ENCODE measurements at places on chromosomes 3 and 15. TPM values are rescaled to one million over a fixed set of nuclear protein-coding genes. Genes with fewer than 3 reads are reported as not detected.
A peak's percentile ranks its signal among the peaks of the same experiment; 100 is the strongest.

WDR53 gene
- total RNA-seq = 19.2 TPM

QARS1 gene
- 245 TPM for total RNA-seq

GRCh38 chr3:194976874-194977273 lies 291.2 kb downstream of the FAM43A start:
- no peaks in the 10 kb centered on the region for H3K36me3 ChIP-seq
- no peak for DNase-seq
- H3K4me1 ChIP-seq = no peaks in the 10 kb centered on the region
- no peak overlapping the region for H3K4me3 ChIP-seq
- peaks cover 20% of the 10 kb centered on the region for H3K27me3 ChIP-seq

DNA sequence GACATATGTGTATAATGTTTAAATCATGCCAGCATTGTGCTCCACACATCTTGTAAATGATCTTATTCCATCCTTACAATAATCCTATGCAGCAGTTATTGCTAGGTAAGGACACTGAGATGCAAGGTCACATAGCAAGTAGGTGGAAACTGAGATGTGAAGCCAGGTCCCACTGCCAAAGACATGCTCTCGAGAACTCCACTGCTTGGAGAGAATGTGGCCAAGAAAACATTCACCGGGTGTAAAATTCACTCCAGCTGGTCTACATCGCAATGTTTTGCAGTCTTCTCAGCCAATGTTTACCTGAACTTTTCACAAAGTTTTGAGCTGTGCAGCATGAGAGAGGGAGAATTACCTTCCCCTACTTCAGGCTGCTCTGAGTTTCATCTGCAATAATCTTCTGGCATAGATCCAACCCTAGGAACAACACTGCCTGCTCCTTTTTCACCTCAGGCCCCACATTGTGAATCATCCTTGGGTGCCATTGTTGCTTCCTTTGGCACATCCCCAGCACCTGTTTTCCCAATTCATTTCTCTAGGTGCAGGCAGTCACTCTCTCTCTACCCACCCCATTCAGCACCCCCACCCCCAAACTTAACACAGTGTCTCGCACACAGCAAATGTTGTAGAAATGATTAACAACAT lies 53.5 kb upstream of the PRTG start:
- no peaks in the 10 kb centered on the region for H3K36me3 ChIP-seq
- no peaks in the 10 kb centered on the region for H3K4me1 ChIP-seq
- no peak for DNase-seq
- H3K27ac ChIP-seq = no peak overlapping the region
- no peaks in the 10 kb centered on the region for H3K27me3 ChIP-seq
- H3K4me3 ChIP-seq = no peak overlapping the region

- peaks cover 2% of the 10 kb centered on the region for H3K27me3 ChIP-seq
- H3K4me1 ChIP-seq = no peaks in the 10 kb centered on the region
These were observed at the start of gene LRRC15 for GRCh38 chr3:194369522-194370279. LRRC15 (minus strand) TSS chr3:194369743; CDS start chr3:194361043, 8,700 bp downstream.

- H3K27me3 ChIP-seq = no peaks in the 10 kb centered on the region
- H3K27ac ChIP-seq = no peak overlapping the region
- H3K4me1 ChIP-seq = peaks cover 2% of the 10 kb centered on the region
- H3K36me3 ChIP-seq = no peaks in the 10 kb centered on the region
These were observed 11.4 kb upstream of the RAB11A start for GRCh38 chr15:65857718-65858402.

DNA sequence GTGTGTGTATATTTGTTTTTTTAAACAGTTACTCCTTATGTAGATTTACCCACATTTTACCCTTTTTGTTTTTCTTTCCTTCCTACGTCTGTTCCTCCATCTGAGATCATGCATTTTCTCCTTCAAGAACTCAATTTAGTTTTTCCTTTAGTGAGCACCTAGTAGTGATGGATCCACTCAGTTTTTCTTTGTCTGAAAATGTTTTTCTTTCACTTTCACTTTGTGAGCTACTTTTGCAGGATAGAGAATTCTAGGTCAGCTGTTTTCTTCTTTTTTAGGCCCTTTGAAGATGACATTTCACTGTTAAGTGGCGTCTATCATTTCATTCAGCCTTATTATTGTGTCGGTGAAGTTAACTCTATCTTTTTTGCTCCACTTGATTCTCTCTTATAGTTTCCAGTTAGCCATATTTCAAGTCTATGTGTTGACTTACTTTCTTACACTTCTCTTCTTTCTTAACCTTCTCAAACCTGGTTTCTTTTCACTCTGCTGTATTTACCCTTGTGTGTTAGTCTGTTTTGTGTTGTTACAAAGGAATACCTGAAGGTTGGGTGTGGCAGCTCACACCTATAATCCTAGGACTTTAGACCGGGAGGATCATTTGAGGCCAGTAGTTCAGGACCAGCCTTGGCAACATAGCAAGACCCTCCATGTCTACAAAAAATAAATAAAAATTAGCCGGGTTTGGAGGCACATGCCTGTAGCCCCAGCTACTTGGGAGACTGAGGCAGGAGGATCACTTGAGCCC lies 55.8 kb downstream of the PRKCI start:
- no peaks in the 10 kb centered on the region for H3K4me1 ChIP-seq
- no peaks in the 10 kb centered on the region for H3K27me3 ChIP-seq
- no peak for DNase-seq
- H3K4me3 ChIP-seq = peak overlapping the region; percentile 44

- no peaks in the 10 kb centered on the region for H3K4me1 ChIP-seq
- H3K4me3 ChIP-seq = no peak overlapping the region
- H3K36me3 ChIP-seq = no peaks in the 10 kb centered on the region
- H3K27me3 ChIP-seq = peaks cover 2% of the 10 kb centered on the region
These were observed 79.9 kb upstream of the SLC25A26 start for GRCh38 chr3:66140743-66141372.

- H3K36me3 ChIP-seq = no peaks in the 10 kb centered on the region
- no peak for DNase-seq
- H3K4me3 ChIP-seq = no peak overlapping the region
- H3K27ac ChIP-seq = no peak overlapping the region
- H3K4me1 ChIP-seq = peaks cover 6% of the 10 kb centered on the region
These were observed 1037.0 kb upstream of the CFAP20DC start for GRCh38 chr3:60086811-60087210.

Measured in T-cell (primary cell).